ENCODE measurements at places on chromosomes 5 and 9.

- DNase-seq, result no peak
These were observed 125.9 kb downstream of the APBA1 start for GRCh38 chr9:69546265-69546664.

- peak; percentile 97 for DNase-seq
These were observed 22.1 kb downstream of the GFPT2 start for GRCh38 chr5:180330810-180331646.

DNA sequence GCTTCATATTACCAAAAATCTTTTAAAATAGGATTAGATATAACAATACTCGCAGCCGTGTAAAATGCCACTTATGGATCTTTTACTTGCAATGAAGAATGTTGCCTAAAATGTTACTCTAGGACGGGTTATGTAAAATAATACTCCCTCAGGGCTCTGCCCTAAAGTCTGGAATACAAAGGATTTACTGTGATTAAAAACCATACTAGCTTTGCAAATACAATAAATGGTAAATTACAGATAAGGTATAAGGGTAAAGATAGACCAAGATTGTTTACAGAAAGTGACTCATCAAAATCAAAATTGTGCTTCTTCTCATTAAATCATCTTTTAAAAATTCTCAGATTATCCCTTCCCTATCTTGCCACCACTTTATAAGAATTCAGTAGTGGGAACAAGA, 163.6 kb downstream of the MEF2C start:
- DNase-seq, result no peak

DNA sequence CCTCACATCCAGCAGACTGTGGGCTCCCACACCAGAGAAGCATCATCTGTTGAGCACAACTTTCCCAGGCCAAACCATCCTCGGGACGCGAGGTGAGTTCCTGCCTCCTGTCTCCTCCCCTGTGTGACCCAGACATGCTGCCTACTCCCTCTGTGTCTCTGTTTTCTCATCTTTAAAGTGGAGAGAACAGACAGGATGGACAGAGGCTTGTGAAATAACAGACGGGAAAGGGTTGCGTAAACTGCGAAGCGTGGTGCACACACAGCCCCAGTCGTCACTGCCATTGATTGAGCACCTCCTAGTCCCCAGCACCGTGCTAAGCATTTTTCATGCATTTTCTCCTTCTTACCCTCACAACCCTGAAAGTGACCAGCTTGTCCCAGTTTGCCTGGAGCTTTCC, 52.1 kb upstream of the LMX1B start:
- DNase-seq, result no peak

- DNase-seq, result no peak
These were observed 104.0 kb downstream of the SERINC5 start for GRCh38 chr5:80151890-80152289.

DNA sequence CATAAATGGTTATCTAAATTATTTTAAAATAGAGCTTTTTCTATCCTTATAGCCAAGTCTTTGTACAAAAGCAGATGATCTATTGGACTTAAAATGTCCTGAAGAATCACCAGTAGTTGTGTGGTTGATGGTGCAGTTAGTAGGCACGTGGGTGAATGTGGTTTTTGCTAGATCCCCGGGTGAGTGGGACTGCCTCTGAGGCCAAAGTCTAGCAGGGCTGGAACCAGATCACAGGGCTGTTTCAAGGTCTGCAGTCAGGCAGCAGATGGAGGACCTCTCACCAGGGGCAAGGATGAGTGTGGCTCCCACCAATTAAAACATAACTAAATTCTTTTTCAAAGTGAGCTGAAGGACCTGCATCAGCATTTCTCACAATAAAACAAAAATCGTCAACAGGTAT, 604.7 kb upstream of the FTMT start:
- DNase-seq, result no peak

- DNase-seq, result no peak
These were observed 7.8 kb downstream of the FOXI1 start for GRCh38 chr5:170113522-170113900.

GRCh38 chr9:18245911-18246310, 228.0 kb upstream of the ADAMTSL1 start:
- no peak for DNase-seq

DNA sequence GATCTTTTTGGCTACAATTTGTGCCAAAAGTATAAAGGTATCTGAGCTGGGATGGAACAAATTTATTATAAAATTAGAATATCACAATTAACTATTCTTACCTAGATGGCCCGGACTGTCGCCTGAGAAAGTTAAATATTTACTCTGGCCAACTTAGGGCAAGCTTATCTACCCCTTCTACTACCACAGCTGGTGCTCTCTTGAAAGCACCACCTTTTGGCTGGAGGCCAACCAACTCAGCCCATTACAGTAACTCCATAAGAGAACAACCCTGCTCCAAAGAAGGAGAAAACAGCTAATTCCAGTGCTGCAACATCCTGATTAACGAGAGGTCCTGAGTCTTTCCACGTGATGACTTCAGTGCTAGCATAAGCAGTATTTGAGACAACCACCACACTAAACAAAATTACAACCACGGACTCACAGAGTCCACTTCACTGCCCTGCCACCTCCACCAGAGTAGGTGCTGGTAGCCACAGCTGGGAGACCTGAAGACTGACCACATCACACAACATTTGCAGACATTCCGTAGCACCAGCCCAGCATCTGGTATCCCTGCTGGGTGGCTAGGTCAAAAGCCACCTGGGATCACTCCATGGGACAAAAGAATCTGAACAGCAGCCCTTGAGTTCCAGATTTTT, 43.2 kb downstream of the RGMB start:
- DNase-seq, result no peak

DNA sequence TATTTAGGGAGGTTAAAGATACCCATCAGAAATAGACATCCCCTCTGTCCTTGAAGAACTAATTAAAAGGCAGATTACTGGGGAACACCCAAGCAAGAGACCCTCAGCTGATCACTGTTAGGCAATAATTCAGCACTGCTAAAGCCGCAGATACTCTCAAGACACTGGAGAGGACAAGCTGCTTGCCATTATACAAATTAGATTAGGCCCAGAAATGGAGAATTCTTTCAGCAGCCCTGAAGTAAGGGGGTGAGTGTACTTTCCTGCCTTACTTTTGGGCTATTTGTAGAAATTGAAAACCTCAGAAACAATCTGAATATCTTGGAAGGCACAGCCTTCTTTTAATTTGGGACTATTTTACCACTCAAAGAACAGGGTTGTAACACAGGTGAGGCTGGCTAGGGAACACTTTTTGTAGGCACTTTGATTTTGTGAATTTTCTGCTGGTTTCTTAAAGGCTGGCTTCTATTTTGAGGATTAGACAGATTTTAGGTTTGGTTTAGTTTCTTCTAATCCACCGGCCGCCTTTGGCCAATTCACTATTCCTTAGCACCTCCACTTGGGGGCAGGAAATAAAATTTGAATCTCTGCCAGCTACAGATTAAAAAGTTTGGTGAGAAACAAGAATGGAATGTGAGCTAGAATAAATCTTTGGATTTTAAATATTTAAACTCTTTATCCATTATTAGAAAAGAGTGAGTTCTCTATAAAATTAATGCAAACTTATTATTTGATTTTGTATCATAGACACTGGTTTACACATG, 106.0 kb downstream of the SMARCA2 start:
- peak; percentile 32 for DNase-seq

- no peak for DNase-seq
These were observed 187.0 kb upstream of the ADCY2 start for GRCh38 chr5:7208938-7209337.

GRCh38 chr5:130386155-130386554, 481.9 kb downstream of the CHSY3 start:
- DNase-seq, result no peak

GRCh38 chr5:117039035-117039434, 464.4 kb upstream of the SEMA6A start:
- DNase-seq, result no peak

DNA sequence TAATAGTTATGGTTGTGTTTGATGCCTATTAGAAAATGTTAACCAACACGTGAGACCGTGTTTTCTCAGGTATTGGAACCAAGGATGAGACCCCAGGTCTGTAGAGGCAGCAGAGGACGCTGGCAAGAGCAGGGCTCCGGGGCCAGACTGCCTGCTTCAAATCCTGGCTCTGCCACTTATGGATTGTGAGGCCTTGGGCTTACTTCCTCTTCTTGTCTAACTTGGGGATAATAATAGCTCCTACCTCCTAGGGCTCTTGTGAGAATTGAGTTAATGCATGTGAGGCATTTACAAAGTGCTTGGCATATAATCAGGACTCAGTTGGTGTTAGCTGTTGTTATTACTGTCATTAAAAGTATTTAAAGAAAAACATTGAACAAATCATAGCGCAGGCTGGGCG, 85.5 kb upstream of the PITX1 start:
- no peak for DNase-seq

GRCh38 chr9:91274949-91275492, 86.7 kb downstream of the AUH start:
- DNase-seq, result no peak

- no peak for DNase-seq
These were observed 80.2 kb downstream of the NTNG2 start for GRCh38 chr9:132241840-132242620.

All from brain microvascular endothelial cell (primary cell).